Stimulated activated CD4-positive, alpha-beta T cell treated with anti-CD3 and anti-CD28 coated beads, Interleukin-2, amount 100 ng/mL, for 24 hours (primary cell): ENCODE measurements at places on chromosomes 1 and 21.

GRCh38 chr1:240445369-240445768, 166.6 kb downstream of the GREM2 start:
- no peak for DNase-seq

GRCh38 chr1:163922743-163923201, 601.0 kb downstream of the NUF2 start:
- DNase-seq: no peak

DNA sequence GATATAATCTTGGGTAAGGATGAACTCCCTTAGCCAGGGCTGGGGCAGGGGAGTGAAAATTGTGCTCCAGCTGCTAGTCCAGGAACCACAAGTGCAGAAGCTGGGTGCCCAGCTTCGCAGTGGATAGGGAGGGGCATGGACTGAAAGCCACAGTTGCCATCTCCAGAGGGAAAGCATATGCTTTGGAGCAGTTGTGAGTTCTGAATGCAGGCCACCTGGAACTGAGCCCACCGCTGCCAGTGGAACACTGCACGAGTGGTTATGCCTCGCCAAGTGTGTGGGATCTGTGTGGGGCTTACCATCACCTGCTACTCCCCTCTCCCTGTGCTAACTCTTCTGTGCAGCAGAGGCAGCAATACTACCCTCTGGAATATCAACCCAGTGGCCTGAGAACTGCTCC, 158.4 kb upstream of the DPT start:
- no peak for DNase-seq

- no peak for DNase-seq
Observed at GRCh38 chr21:32653326-32653901, 41.2 kb upstream of the CFAP298 start.

- no peak for DNase-seq
Observed at GRCh38 chr1:226414098-226414698, 6.3 kb upstream of the PARP1 start.

DNA sequence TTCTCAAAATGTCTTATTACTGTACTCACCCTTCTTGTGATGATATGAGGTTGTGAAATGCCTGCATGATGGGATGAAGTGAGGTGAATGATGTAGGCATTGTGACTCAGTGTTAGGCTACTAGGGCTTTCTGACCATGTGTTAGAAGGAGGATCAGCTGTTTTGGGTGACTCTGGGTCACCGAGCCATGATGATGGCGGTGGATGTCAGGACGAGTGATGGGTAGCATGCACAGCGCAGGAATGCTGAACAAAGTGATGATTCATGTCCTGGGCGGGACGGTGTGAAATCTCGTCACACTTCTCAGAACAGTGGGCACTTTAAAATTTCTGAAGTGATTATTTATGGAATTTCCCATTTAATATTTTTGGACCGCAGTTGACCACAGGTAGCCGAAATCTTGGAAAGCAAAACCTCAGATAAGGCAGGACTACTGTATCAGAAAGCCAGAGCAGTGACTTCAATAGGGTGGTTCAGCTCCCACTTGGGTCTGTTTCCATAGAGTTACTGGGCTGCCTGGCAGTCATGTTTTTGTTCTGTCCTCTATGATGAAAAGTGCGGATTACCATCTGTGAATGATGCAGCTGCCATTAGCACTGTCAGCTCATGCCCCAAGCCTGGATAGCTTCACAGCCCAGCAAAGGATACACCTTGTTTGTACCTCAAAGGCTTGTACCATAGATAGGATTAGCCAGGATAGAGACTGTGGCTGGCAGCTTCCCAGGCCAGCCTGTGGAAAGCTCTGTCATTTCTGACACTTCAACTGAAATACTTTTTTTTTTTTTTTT, 26.6 kb downstream of the IL6R start:
- DNase-seq: peak; percentile 61

GRCh38 chr1:62688687-62689085, 500 bp upstream of the DOCK7 start:
- DNase-seq: no peak

DNA sequence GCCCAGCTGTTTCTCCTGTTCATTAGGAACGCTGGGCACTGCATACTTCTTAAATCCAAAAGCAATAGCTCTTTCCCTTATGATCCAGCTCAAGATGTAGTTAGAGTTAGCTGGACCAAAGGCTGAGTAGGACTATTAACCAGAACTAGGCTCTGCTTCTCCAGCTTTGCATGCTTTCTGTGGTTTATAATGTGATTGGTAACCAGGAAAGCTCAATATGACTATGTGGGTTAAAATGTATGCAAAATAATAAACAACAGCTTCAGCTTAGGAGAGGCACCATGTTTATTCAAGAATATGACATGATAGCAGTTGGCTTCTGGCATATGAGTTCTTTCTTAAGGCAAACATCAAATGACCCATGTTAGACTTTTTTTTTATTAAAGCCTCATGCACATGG, 73.8 kb downstream of the LYPLAL1 start:
- DNase-seq: no peak
